ENCODE measurements at places on chromosomes 7 and 10.

DNA sequence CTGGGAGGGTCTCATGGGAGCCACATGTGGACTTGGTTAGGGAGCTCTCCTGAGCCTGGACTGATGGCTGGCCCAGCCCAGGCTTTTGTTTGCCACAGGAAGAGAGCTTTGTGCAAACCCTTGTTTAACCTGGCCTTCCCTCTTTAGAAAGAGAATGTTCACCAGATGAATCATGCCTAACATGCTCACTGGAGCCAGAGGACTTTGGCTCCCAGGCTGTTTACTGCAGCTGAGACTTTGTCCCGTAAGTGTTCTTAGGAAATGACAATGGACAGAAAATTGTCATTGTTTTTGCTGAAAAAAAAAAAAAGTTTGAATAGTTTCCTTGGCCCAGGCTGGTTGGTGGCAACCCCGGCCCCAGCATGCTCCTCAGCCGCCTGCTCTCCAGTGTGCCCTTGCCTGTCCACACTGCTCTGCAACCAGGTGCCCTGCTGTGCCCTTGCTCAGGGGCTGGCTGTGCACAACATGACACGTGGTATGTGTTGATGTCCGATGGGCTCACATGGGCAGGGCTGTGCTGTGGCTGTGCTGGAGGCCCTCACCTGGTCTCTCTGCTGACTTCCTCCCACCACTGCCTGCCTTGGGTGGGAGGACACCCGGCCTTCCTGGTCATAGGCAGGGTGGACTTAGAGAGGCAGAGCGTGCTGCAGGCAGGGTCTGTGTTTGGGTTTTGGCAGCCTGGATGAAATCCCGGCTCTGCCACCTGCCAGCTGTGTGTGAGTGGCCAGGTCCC is 215.3 kb upstream of the ZNF32 start:
- DNase-seq, result peak; percentile 8

GRCh38 chr10:86267286-86268195 is 99.1 kb downstream of the GRID1 start:
- DNase-seq, result no peak

- no peak for DNase-seq
Observed at GRCh38 chr7:127905491-127906330, 125.5 kb downstream of the LRRC4 start.

- no peak for DNase-seq
Observed at GRCh38 chr7:127239814-127240213, 12.9 kb downstream of the GRM8 start.

DNA sequence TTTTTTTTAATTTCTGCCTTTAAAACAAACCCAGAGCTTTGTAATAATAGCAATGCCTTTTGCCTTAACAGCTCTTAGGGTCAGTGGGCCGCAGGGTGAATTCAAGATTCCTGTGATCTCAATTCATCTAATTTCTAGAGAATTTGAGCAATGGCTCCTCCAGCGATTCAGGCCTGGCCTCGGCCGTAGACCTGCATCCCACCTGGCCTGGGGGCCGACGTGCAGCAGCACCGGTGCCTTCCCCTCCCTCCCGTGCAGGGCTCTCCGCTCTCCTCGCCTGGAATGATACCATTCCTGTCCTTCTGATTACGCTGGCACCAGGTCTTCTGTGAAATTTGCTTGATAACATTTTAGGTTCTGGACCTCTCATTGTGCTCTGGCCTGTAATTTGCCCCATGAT is 172.5 kb downstream of the ADARB2 start:
- DNase-seq, result no peak

GRCh38 chr7:80369321-80369720 is 142.5 kb downstream of the GNAT3 start:
- no peak for DNase-seq

GRCh38 chr7:120833546-120833945 is 24.4 kb downstream of the TSPAN12 start:
- DNase-seq, result peak; percentile 42

DNA sequence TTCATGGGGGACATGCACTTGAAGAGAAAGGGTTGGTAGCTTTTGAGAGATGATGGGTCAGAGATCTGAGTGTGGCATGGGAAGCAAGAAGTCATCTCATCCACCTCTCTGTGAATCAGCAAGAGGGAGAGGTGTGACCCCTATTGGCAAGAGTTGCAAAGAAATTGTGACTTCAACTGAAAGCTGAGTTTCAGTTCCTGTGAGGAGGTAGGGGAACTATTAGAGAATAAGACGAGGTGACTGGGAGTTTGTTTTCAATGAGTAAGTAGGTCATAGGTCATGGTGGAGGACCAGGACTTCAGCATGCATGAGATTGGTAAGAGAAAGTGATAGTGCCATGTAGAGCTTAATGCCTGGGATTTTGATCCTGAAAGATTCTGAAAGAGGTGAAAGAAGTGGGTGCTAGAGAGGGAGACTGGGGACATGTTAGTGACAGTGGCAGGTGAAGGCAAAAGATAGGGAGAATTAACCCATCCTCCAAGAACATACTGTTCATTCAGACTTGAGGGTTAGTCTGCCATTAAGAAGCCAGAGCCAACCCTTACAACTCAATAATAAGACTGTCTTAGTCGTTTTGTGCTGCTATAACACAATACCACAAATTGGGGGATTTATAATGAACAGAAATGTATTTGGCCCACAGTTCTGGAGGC is 75.5 kb upstream of the CAPZA2 start:
- DNase-seq, result no peak

DNA sequence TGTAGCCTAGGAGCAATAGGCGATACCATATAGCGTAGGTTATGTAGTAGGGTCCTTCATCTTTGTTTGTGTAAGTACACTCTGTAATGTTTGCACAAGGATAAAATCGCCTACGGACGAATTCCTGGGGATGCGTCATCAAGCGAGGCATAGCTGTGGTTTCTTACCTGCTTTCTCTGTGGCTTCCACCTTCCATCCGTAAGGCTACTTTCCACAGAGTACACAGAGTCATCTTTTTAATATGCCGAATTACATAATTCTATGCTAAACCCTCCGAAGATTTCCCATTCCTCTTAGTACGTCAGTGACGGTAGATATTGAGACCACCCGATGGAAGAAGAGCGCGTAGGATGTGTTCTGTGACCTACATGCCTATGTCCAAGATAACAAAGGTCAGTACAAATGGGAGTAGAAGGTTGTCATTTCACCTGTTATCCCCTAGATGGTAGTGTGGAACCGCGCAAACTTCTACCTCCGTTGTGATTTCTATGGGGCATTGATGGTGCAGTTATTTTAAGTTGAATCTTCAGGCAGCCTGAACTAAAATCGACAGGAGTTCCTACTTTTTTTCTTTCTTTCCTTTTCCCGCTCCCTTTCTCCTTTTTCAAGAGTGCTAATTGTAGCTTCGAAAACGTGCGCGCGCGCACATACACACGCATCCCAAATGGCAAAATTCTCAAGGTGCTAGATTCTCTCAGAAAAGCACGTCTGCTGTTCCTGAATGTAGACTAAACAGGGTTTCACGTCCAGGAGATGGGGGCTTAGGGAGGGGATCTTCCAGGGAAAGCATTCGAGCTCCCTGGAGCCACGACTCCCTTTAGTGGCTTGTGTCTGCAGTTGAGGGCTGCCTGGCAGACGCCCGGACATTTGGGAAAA is 111.7 kb upstream of the MBL2 start:
- DNase-seq, result no peak

DNA sequence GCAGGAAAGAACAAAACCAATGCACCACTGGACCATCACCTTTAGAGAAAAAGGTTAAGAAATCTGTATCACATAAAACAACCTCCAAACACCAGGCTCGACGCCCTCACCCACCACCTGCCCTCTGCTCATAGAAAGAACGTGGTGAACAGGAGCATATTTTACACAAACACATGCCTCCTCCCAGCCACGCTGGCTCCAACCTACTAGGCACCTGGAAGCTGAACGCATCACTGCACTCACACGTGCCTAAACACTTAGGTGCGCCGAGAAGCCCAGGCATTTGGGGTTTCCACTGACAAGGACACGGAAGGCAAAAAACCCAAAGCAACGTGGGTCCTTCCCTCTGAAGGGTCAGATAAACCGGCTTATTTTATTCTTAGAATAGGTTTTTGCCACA is 56.0 kb downstream of the PTPRN2 start:
- DNase-seq, result peak; percentile 2

- no peak for DNase-seq
Observed at GRCh38 chr7:43249823-43250145, 137.3 kb downstream of the HECW1 start.

- DNase-seq, result no peak
Observed at GRCh38 chr10:10878963-10879362, 138.7 kb upstream of the CELF2 start.

DNA sequence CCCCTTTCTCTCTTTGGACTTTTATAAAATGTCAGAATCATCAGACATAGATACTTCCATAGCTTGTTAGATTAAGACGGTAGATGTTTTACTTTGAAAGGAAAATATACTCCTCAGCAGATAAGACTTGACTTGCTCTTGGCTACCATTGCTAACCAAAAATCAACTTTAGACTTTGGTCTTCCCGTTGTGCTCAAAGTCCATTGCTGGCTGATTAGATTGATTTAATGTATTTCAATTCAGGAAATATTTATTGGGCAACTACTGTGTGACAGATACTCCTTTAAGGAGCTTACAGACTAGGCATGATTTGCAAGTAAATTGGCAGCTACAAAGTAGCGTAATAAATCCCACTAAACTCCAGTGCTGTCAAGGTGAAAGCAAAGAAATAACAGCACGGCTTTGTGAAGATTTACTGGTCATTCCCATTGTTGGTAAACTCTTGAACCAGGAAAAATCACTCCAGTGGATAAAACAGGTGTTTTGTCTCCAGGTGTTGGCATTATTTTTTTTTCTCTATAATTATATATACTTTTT is 95.7 kb upstream of the ARMC3 start:
- peak; percentile 45 for DNase-seq

- no peak for DNase-seq
Observed at GRCh38 chr7:77444123-77444522, 28.0 kb upstream of the GSAP start.

- no peak for DNase-seq
Observed at GRCh38 chr10:69801434-69802315, at the start of gene COL13A1. TSS of gene COL13A1 (plus strand) at chr10:69801906. CDS start at chr10:69802424, 518 bp downstream.

- DNase-seq, result no peak
Observed at GRCh38 chr10:59654007-59654406, 55.6 kb downstream of the SLC16A9 start.

DNA sequence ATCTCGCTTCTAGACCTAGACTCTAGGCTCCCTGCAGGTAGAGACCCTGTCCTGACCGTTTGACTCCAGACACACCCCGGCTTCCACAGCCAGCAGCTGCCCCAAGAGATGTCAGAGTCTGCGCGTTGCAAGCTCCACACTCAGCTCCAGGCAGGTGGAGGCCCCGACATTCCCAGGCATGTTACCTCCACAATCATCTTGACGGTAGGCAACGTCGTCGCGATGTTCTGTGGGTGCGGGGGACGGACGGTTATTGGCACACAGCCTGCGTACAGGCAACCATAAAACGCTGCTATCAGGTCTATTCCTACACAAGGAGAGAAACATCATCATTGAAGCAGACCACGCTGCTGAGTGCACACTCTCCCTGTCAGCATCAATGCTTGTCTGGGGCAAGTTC is 213.2 kb downstream of the ZMYND11 start:
- no peak for DNase-seq

DNA sequence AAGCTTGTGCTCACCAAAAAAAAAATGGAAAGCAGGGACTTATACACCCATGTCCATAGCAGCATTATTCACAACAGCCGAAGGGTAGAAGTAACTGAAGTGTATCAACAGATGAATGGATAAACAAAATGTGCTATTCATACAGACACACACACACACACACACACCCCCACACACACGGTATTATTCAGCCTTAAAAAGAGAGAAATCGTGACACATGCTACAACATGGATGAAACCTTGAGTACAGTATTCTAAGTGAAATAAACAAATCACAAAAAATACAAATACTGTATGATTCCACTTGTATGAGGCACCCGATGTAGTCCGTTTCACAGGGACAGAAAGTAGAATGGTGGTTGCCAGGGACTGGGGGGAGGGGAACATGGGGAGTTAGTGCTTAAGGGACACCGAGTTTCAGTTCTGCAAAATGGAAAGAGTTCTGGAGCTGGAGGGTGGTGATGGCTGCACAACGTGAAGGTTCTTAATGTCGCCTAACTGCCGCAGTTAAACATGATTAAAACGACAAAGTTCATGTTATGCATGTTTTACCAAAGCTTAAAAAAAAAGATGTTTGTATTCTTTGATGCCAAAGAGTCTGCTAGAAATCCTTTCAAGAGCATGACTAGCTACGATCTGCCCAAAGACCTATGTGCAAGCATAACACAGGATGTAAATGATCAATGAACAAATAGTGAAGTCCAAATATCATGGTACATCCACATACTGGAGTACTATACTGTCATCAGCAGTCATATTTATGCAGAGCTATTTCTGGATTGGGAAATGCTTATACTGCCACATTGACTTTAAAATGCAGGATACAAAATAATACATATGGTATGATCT is 7.2 kb downstream of the TNS3 start:
- no peak for DNase-seq

DNA sequence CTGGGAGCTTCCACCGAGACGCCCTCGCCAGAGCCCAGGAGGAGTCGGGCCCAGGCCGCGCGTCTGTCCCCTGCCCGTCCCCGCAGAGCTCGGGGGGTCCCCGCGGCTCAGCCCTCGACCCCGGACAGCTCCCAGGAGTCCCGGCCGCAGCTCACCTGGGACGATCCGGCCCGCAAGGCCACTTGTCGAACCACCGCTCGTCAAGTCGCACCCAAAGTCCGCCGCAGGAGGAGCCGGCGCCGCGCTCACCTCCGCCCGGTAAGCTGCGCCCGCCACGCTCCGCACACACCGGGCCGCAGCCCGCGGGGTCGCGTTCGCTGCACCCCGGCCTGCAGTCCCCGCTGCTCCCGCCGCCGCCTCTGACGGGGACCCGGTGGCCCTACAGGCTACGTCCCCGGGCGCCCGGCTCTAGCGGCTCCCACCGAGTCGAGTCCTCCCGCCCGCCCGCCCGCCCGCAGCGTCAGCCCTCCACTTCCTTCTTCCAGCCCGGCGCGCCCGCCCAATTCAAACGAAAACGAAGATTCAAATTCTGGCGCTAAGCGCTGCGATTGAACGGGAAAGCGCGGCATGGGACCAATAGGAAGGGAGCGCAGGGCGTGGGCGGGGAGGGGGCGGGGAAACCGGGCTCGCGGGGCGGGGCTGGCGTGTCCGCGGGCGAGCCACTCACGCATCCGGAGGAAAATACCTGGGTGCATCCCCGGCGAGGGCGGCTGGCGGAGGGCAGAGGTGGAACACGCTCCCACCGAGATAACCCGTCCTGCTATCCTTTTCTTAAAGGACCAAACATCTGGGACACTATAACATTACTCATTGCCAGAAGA is at the start of gene MKI67:
MKI67 (minus strand) TSS at position 480 of the 821 bp plus-strand sequence. CDS start 756 bp downstream, outside the sequence.
- peak; percentile 77 for DNase-seq

DNA sequence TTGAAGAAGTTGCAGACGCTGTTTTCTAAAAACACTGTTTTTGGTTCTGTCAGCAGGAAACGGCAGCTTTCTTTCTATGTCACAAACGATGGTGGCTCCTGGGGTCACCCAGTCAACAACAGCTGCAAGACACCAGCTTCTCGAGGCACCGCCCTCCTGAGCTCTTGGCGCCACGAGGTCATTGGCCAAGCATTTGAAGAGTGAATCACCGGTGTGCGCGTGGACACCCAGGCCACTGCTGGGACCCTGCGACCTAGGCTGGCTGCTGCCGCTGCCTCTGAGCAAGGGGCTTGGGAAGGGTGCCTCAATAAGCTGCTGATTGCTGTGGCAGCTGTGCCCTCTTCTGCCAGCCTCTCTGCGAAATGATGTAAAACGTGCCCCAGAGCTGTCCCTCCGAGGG is 22.5 kb upstream of the VIPR2 start:
- DNase-seq, result no peak
